A549 treated with CORT108297 at 1 μM for 4 hours (cell line): ENCODE measurements at places on chromosomes 11 and 22. TPM values are rescaled to one million over a fixed set of nuclear protein-coding genes. Genes with fewer than 3 reads are reported as not detected.

MPZL3 gene
- total RNA-seq = 0.29 to 0.47 TPM (median 0.32 TPM) in 5 replicates

ENDOD1 gene
- 12.8 to 15.8 TPM (median 14.0 TPM) in 5 replicates for total RNA-seq

ADORA2A gene
- 0.59 to 1.0 TPM (median 0.89 TPM) in 5 replicates for total RNA-seq

VSIG2 gene
- total RNA-seq = 0.07 TPM in 1 of 5 replicates, not detected in the others

BATF2 gene
- 0.74 to 1.0 TPM (median 0.96 TPM) in 5 replicates for total RNA-seq
